ENCODE measurements at places on chromosomes 1 and 21.

- DNase-seq = no peak
Observed at GRCh38 chr1:101511202-101511891, 274.5 kb downstream of the S1PR1 start.

DNA sequence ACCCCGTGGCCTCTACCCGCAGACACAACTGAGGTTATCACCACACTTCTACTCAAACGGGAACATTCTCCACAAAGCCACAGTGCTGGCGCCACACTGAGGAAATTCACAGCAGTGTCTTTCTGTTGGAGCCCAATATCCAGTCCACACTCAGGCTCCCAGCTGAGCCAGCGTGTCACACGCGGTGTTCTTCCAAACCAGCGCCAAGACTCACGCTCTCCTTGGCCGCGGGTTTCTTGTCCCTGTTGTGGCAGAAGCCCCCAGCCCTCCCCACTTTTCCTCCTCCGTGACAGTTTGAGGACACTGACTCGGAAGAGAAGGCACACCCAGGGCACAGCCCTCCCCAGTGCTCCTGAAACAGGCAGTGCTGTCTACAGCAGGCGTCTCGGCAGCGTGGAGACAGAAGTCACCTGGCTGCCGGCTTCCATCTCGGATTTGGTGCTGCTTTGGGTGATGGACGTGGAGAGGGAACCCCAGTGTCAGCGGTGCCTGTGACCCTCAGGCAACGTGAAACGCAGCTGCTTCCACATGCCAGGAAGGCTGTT, 35.4 kb upstream of the AGPAT3 start:
- no peak for DNase-seq

- DNase-seq = no peak
Observed at GRCh38 chr1:12333036-12333785, 103.4 kb downstream of the VPS13D start.

GRCh38 chr1:201710632-201711597, 118.0 kb upstream of the IPO9 start:
- DNase-seq = no peak

- no peak for DNase-seq
Observed at GRCh38 chr1:110125810-110126209, 13.6 kb downstream of the UBL4B start.

DNA sequence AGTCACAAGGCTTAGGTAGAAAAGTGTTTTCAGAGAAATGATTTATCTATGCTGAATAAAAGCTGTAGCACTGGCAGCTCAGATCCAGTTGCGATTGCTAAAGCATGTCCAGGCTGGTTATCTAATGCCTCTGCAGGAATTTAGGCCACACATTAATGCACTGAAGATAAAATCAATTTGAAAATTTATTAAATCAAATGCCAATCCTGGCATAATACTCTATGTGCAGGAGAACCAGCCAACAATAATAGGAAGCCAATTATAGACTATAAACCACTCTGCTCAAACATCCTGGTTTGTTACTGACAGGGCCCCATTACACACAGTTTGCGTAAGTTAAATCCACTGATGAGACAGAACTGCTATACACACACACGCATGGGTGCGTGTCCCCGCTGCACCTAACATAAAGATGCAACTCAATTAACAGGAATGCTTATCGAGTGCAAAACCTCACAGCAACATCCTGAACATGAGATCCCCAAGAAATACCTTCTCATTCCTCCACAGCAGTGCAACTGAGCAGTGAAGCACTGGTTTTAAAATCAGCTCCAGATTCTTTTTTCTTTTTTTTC, 40.6 kb downstream of the PTP4A2 start:
- no peak for DNase-seq

DNA sequence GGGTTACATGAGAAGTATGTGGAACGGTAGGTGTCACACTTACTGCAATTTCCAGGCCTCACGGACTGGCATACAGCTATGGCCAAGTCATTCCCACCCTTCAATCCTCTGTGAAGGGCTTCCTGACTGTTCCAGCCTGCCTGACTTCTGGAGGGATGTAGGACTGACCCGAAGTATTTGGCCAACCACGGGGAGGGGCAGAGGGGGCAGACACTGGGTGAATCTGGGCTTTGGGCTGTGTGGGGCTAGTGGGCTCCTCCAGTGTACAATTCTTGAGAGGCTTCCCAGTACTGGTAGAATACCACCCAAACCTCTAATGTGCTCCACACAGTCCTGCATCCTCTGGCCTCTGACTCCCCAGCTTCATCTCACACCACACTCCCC, 78.2 kb downstream of the FAM78B start:
- DNase-seq = no peak

DNA sequence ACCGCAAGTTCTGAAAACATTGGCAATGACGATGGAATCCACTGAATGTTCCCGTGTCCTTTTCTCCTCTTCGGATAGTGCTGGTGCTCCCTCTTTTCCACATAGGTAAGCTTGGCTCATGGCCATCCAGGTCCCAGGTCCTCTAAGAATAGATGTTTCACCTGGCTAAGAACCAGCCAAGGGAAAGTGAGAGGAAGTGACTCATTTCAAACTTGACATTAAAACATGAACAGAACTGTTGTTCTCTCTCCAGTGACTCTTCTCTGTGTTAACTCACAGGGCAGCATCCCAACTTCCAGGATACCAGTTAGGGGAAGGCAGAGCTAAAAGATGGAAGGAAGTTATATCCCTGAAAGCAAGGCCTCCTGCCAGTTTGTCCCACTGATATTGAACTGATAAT, 493.8 kb upstream of the CHRM3 start:
- DNase-seq = no peak

DNA sequence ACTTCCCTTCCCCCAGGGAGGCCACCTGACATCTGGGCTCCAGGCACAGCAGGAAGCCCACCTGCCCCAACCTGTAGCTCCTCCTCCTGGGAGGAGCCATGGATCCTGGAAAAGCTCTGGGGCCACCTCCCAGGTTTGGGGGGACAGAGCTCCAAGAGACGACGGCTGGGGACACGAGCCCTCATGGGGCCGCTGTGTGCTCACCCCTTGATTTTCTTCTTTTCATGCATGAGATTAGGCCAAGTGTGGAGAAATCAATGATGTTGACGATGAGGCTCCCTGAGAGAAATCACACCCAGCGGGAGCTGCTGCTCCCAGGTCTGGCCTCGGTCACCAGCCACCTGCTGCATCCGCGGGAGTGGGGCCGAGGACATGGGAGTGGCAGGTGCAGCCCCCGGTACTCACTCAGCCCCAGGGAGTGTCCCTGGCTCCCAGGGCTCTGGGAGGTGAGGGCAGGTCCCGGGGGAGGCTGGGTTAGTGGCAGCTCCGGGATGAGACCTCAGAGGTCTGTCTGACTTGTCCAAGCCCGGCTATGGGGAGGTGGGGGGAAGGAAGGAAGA, 8.7 kb downstream of the TNFRSF14 start:
- DNase-seq = no peak

DNA sequence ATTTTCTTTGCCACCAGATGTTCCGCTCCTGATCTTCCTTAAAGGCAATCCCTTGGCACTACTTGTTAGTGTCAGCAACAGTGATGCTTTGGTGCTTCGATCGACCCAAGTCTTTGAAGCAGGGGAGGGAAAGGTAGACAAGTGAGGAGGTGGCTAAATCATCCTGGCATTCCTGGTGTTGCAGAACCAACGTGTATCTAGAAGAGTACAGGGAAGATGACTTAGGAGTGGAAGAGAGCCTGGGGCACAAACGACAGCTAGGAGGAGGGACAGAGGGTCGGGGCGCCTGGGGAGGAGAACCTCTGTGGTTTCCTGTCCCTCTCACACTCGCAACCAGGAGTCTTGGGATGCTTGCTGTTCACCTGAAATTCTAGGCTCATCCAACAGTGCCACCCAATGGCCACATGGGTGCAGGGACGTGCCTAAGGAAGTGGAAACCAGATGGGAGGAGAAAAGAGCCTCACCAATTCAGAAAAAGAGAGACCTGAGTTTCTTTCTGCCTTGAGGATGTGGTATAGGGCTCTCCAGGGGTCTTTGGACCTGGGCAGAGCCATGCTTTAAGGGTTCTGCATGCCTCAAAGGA, 9.5 kb upstream of the KCNA2 start:
- DNase-seq = no peak

GRCh38 chr1:161949548-161949947, 74.1 kb downstream of the OLFML2B start:
- DNase-seq = no peak

Data from stimulated activated CD4-positive, alpha-beta T cell treated with anti-CD3 and anti-CD28 coated beads, Interleukin-12 subunit alpha, Interleukin-12 subunit beta, amount 100 ng/mL, for 4 hours (primary cell).